ENCODE measurements at places on chromosomes 4 and X.

- DNase-seq, result no peak
These were observed 43.5 kb downstream of the FMR1NB start for GRCh38 chrX:148024425-148025148.

- no peak for DNase-seq
These were observed 43.2 kb downstream of the ASMT start for GRCh38 chrX:1658071-1658491.

DNA sequence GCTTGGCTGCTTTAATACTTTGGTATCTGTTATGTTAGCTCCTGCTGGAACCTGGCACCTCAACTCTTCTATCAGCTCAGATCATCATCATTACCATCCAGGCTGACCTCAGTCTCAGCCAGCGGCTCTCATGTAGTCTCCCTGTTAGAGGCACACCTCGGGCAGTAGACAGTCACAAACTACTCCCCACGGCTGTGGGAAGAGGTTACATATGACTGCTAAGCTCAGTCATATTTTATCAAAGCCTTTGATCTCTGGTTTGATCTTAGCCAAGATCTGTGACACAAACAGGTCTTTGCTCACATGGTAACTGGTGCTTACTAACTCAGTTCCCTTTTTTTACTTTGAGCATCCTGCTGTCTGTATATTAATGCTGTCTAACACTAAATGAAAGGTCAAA is 384.9 kb downstream of the CENPC start:
- no peak for DNase-seq

- no peak for DNase-seq
These were observed 277.3 kb upstream of the HAND2 start for GRCh38 chr4:173807347-173807746.
